Ammon's horn (tissue), 1 donor: ENCODE measurements at places on chromosomes 2 and 18.

DNA sequence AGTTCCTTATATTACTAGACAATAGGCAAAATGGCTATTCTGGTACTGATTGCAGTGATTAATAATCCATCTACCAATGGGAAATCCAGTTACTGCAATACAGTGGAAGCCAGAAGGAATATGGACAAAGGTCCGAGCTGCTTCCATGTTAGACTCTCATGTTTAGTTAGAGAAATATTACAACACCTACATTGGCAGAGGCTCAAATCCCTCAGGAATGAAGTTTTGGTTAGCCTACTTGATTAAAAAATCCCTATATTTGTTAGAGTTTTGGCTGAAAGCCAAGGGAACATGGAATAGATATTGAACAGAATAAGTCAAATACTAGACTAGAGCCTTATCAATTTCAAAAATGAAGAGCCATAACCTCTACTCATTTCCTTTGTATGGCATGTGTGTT lies 48.5 kb downstream of the ARL6IP6 start:
- DNase-seq, result no peak

DNA sequence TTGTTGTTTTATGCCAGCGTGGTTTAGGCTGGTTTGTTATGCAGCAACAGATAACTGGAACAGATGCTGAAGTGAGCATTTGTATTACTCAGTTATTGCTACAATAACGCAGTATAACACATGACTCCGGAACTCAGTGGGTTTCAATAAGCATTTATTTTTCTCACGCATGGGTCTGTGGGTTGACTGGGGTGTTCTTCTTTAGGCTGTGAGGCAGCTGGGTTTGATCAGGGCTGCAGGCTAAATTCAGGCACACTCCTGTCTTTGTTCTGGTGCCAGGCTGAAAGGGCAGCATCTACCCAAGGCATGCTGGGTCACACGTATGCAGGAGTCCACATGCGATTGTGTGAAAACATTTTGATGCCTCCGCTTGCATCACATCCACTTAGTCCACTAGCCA lies 3.8 kb upstream of the SLC1A4 start:
- DNase-seq, result no peak

GRCh38 chr2:65213035-65213434 lies 14.6 kb upstream of the ACTR2 start:
- no peak for DNase-seq

- no peak for DNase-seq
These were observed 934.6 kb upstream of the FAM98A start for GRCh38 chr2:34533585-34534183.

DNA sequence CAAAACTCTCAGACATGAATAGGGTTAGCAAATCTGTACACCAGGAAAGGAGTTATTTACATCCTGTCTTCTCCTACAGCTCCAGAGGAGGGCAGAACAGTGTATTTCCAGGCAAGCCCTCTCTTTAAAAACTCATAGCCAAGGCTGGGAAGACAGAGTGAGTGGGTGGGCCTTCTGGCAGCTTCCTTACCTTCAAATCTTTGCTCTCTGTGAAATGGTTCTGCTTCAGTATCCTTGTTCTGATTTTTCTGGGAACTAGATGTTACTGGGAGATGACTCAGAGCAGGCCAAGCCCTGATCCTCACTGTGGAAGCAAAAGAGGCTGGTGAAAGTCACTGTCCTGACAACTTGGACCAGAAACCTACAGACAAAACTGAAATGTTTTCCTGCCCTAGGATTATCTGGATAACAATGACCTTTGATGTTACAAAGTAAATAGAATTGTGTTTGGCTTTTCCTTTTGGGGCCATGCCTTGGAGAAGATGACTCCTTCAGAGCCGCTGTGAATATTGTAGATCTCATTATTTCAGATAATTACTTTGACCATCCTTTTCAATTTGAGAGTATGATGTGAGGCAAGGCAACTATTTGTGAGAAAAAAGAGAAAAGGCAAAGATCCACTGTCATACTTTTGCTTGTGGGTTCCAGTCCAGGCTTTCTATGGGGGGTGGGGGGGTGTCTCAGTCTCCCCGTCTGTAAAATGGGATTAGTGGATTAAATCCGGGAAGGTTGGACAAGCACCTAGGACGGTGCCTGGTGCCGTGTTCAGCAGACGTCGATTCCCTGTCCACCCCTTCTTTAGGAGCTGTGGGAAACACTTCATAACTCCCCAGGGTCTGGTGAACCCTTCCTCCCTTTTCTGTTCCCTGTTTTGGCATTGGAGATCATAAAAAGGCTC lies 644 bp upstream of the QPCT start:
- DNase-seq, result no peak

GRCh38 chr18:74963820-74964446 lies 245.0 kb downstream of the PTGR3 start:
- DNase-seq, result peak; percentile 62
